Mucosa of descending colon (tissue), 3 donors: ENCODE measurements at places on chromosomes 3 and 15.

- no peak for DNase-seq
Measured at GRCh38 chr3:129569856-129570255, 26.9 kb downstream of the H1-8 start.

GRCh38 chr3:153623834-153624233 is 461.8 kb downstream of the RAP2B start:
- DNase-seq = no peak

DNA sequence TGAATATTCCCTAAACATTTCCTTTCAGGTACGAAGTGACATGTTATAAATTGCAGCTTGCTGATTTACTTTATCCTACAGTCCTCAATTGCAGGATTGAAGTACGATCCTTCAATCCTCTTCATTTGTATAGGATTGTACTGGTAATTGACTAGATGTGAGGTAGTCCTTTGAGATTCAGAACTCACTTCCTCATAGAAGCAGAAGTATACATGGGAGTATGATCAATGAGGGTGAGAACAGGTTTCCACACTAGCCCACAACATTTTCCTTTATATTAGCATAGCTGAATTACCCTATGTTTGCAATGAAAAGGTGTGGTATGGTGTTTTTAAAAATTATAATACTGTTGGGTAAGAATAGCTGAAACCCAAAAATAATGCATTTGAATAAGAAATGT is 160.0 kb upstream of the UMPS start:
- DNase-seq = no peak

DNA sequence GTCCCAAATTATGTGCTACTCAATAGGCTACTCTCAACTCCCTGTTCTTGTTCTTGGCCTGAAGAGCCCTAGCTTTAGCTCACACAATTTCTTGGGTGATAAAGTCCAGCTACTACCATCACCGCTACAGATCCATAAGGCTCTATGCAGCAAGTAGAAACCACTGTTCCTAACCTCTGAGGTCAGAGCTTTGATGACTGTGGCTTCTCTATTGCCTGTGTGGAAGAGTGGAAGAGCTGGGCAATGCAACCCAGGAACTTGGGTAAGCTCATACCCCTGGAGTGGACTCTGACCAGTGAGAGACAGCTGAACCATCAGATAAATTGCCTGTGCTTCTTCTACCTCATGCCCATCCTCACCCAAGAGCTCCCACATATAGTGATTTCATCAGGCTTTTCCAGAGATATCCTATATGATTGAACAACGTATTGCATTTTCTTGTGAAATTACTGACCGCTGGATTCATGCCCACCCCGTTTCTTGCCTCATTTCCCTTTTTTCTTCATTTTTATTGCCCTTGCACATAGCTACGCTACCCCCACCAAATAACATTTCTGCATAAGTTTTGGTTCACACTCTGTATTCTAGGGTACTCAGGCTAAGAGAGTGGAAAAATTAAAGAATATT is 172.3 kb upstream of the MBNL1 start:
- DNase-seq = no peak

- DNase-seq = no peak
Measured at GRCh38 chr3:908839-909238, 184.0 kb upstream of the CNTN6 start.

DNA sequence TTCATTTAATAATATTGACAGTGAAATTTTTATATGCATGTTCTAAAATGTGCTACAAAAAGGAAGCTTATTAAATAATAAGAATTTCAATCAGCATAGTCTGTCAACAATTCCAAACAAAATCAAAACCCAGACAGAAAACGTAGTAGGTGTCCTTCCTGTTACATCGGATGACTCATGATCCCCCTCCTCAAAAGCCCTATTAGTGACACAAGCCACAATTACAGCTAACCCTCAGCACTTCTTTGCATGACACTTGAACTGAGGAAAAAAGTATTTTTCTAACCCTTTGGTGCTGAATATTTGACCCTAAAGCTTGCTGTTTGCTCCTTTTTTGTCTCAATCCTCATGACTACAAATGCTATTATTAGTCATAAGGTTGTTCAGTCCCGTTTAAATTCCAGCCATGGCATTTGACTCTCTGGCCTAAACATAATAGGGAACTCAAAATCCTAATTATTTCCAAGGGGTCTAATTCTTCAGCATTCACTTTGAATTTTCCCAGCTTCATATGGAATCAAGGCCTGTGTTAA is 78.1 kb downstream of the COL8A1 start:
- DNase-seq = no peak

GRCh38 chr3:8649757-8650156 is 5.2 kb upstream of the SSUH2 start:
- DNase-seq = no peak

- DNase-seq = no peak
Measured at GRCh38 chr3:109396806-109397205, 59.5 kb upstream of the DPPA4 start.

- no peak for DNase-seq
Measured at GRCh38 chr3:64392001-64392400, 166.7 kb upstream of the PRICKLE2 start.

DNA sequence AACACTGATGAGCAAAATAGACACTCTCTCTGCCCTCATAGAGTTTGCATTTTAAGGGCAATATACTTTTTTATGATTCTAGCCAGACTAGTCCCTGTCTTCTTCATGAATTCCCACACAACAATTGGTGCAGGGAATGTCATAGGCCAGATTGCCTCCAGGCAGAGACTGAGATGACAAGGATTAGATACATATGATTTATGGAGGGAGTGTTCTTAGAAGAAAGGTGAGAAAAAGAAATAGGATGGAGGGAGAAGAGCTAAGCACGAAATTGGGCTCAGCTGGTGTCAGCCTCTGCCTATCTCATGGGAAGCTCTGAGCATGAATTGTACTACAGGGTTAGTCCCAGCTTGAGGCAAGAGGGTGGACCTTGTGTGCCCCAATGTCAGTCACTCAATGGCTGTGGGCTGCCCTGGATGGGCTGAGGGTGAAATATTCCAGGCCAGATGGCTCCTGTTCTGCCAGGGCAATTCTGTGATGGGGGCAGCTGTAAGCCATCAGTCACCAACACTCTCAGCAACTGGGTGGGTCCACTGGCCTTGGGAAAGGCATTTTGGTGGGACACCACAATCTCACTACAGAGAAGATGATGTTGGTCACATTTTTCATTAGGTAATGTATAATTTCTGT is 31.1 kb downstream of the EIF1B start:
- DNase-seq = no peak

- DNase-seq = no peak
Measured at GRCh38 chr15:74025436-74025835, 30.9 kb downstream of the PML start.

- peak; percentile 42 for DNase-seq
Measured at GRCh38 chr3:127044996-127045395, 62.1 kb downstream of the PLXNA1 start.

DNA sequence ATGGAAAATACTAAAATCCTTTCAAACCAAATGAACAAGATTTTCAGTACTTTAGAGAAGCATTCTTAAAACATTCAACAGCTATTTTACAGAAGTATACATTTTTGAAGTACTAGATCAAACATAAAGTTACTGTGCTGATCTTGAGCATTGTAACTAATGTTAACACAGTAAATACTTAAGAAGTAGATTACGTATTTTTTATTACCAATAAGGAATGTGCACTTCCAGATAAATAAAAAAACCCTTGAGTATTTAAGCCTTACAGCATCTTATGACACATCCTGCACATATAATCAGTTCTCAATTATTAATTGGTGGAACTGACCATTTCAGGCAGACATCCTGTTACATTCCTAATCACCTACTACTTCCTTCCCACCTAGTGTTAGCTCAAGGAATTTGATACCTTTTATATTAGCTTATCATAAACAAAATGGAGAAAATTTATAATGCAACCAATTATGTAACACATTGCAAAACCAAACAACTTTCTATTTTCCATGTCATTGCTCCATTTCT is 32.8 kb downstream of the COPS2 start:
- DNase-seq = no peak

DNA sequence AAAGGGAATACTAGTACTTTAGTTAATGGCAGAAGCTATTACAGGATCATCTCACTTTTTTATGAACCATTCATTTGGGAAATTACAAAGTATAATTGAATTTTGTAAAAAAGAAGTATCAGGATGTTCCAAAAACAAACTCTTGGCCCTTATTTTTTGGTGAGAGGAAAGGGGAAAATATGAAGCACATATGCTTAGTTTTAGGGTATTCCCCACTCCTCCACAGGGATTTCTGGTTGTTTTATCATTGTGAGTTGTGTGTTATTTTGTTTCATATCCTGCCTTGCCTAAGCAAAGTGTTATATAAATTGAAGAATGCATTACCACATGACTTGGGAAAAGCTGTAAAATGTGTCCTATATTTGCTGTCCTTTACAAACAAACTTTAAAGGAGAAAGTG is 227.0 kb downstream of the FMN1 start:
- no peak for DNase-seq

GRCh38 chr15:60679256-60679655 is 200.3 kb upstream of the ICE2 start:
- no peak for DNase-seq

- no peak for DNase-seq
Measured at GRCh38 chr15:85494048-85494777, 113.8 kb downstream of the AKAP13 start.

DNA sequence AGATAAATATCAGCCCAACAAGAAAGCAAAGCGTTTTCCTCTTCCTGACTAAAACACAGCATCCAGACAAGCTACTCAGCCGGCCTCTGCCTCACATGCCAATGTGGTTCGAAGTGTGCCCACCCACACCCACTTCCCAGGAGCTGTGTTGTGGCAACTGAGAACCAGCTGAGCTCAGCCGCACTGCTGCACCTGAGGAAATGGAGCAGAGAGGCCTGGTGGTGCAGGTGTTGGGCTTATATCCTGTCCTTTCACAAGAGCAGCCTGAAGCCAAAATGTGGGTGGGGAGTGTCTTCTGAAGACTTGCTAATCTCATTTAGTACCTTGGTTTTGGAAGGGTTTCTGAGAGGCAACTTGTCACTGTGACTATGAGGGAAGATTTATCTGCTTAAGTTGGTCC is 23.0 kb upstream of the RETNLB start:
- DNase-seq = no peak

- no peak for DNase-seq
Measured at GRCh38 chr3:18988614-18989229, 159.6 kb upstream of the KCNH8 start.

DNA sequence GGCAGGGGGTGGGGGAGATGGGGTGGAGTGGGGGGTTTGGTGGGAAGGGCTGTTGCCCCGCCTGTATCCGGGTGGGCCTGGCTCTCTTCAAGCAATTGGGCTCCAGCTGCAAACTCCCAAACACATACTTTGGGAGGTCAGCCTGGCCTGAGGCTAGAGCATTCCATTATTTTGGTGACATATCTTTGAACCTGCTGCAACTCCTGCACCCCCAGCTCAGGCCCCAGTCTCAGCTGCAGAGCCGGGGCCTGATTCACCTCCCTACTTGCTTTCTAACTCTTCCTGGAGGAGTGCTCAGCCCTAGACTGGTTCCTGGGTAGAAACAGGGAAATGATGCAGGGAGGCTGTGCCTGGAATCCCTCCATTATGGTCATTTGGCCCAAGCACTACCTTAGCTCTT is 140.8 kb upstream of the PRR23C start:
- DNase-seq = no peak

GRCh38 chr15:49435174-49435573 is 12.1 kb downstream of the FGF7 start:
- no peak for DNase-seq

DNA sequence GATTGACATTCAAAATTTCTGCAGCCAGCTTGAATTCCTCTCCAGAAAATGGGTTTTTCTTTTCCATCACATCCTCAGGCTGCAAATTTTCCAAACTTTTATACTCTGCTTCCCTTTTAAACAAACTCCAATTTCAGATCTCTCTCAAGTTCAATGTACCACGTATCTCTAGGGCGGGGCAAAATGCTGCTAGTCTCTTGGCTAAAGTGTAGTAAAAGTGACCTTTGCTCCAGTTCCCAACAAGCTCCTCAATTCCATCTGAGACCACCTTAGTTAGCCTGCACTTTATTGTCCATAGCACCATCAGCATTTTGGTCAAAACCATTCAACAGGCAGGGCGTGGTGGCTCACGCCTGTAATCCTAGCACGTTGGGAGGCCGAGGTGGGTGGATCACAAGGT is 46.7 kb downstream of the NIPA2 start:
- DNase-seq = no peak

- no peak for DNase-seq
Measured at GRCh38 chr3:25863011-25863415, 73.1 kb downstream of the OXSM start.

GRCh38 chr3:9785602-9786001 is 6.7 kb downstream of the TADA3 start:
- DNase-seq = no peak

- DNase-seq = no peak
Measured at GRCh38 chr3:170765419-170766078, 104.4 kb downstream of the RPL22L1 start.

DNA sequence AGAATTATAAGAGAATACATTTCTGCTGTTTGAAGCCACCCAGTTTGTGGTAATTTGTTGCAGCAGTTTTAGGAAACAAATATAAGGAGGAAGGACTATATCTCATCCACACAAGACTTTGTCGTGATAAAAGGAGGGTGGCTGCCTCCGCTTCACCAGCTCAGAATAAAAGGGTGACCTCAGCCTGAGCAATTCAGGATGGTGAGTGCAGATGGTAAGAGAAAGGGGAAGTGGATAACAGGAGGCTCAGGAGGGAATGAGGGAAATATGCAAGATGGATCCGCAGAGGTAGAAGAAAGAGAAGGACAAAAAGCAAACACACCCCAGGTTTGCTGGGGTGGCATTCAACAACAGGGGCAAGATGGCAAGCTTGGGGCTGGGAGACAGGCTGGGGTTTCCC is 108.1 kb upstream of the TNFAIP8L3 start:
- no peak for DNase-seq
